ENCODE measurements at places on chromosomes 4 and X.

DNA sequence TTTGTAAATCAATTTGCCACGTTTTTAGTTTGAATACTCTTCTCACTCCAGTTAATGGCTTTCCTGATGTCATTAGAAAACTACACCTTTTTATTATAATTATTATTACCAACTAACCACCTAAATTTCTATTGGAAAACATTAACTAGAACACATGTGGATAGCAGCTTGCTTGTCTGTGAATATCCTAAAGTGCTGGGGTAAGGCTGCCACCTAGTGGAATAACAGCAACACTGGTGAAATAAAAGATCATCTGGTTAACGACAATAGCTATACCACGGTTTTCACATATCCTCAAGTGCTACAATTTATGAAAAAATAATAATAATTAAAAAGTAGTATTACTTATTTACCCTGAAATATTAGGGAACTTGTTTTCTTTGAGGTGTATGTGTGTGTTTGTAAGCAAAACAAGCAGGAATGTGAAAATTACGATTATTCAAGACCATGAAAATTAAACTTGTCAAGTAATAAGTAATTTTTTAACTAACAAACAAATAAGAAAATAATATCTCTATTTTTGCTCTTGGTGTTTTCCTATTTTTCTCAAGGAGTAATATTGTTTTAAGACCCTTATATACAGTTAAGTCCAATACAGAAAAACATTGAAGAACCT lies 130.1 kb upstream of the TECRL start:
- DNase-seq = peak; percentile 58

GRCh38 chr4:159051245-159052071 lies 51.4 kb upstream of the RAPGEF2 start:
- no peak for DNase-seq

DNA sequence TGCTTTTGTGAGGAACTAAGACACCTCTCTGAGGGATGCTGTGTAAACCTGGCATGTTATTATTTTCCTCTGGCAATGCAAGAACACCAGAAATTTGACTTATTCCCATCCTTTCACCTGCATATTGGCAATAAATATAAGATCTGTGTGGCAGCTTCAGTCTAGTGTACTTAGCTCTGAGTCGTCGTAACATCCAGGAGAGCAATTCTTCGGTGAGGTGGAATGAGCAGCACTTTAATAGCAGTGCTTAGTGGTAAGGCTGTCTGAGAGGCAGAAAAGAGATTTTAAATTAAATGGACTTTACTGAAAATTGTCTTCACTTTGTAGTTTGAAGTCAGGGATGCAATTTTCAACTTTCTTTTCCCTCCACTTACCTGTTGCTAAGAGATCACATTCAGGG lies 344.9 kb downstream of the PCDH7 start:
- no peak for DNase-seq

DNA sequence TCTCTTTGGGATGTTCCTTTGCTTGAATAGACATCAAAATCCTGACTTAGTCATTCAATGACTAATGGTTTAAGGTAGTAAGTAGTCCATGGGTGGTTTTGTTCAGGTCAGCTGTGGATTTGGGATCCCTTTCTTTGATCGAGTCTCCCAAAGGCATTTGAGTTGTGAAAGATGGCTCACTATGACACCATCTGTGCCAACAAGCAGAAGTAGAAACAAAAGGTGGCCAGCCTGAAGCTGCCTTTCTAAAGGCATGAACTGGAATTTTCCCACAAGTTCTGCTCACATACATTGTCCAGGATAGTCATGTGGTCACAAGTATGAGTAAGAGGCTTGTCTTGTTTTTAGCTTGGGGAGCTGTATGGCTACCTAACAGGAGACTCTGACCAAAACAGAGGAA lies 129.9 kb downstream of the CCNG2 start:
- no peak for DNase-seq

GRCh38 chrX:55524487-55524886 lies 34.8 kb upstream of the USP51 start:
- DNase-seq = no peak

DNA sequence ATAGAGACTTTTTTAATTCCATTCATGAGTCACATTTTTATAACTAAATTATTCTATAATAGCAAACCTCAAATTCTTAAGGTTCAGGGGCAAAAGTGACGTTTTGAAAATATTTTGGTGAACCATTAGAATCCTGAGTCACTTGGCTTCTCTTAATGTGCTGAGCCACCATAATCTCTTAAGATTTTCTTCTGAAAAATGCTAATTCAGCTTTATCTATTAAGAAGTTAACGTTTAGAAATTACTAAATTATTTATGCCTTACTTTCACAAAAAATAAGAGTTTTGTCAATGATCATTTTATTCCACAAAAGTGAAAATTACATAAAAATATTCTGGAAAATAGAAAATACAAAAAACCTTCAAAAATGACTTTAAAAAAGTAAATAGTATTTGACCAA lies 72.5 kb downstream of the GPM6A start:
- DNase-seq = no peak

GRCh38 chrX:48617542-48618340 lies 20.4 kb downstream of the WDR13 start:
- no peak for DNase-seq

- no peak for DNase-seq
These were observed 286.1 kb upstream of the PPP1R2C start for GRCh38 chrX:43064096-43064495.

GRCh38 chr4:59553063-59553720 lies 1646.9 kb upstream of the ADGRL3 start:
- DNase-seq = peak; percentile 7

DNA sequence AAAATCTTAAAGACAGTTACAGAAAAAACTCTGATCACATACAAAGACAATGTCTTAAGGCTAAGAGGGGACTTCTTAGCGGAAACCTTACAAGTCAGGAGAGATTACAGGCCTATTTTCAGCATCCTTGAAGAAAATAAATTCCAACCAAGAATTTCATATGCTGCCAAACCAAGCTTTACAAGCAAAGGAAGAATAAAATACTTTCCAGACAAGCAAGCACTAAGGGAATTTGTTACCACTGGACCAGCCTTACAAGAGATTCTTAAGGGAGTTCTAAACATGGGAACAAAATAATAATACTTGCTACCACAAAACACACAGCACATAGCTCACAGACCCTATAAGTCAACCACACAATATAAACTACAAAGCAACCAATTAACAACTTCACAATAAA lies 255.8 kb upstream of the ZFP42 start:
- no peak for DNase-seq

- no peak for DNase-seq
These were observed 8.4 kb downstream of the TEC start for GRCh38 chr4:48261281-48261680.

GRCh38 chr4:21835712-21836111 lies 112.9 kb downstream of the KCNIP4 start:
- DNase-seq = no peak

- no peak for DNase-seq
These were observed 4.4 kb upstream of the ADH1C start for GRCh38 chr4:99356992-99357391.

DNA sequence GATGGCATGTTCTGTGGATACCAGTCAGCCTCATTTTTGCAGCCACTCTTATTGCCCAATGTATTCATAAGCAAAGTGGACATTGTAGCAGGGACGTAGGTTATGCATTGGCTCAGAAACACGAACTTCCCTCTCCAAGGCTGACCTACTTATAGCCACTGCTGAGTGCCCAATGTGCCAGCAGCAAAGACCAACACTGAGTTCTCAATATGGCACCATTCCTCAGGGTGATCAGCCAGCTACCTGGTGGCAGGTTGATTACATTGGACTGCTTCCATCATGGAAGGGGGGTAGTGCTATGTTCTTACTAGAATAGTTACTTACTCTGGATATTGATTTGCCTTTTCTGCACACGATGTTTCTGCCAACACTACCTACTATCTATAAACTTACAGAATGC lies 306.9 kb downstream of the KCNIP4 start:
- DNase-seq = no peak
